ENCODE measurements at places on chromosomes 2 and 18. TPM values are rescaled to one million over a fixed set of nuclear protein-coding genes. Genes with fewer than 3 reads are reported as not detected.

GRCh38 chr18:62088156-62088555, 98.7 kb downstream of the PIGN start:
- no peaks in the 10 kb centered on the region for H3K36me3 ChIP-seq
- H3K4me3 ChIP-seq: no peak overlapping the region
- DNase-seq: no peak
- no peaks in the 10 kb centered on the region for H3K4me1 ChIP-seq

DNA sequence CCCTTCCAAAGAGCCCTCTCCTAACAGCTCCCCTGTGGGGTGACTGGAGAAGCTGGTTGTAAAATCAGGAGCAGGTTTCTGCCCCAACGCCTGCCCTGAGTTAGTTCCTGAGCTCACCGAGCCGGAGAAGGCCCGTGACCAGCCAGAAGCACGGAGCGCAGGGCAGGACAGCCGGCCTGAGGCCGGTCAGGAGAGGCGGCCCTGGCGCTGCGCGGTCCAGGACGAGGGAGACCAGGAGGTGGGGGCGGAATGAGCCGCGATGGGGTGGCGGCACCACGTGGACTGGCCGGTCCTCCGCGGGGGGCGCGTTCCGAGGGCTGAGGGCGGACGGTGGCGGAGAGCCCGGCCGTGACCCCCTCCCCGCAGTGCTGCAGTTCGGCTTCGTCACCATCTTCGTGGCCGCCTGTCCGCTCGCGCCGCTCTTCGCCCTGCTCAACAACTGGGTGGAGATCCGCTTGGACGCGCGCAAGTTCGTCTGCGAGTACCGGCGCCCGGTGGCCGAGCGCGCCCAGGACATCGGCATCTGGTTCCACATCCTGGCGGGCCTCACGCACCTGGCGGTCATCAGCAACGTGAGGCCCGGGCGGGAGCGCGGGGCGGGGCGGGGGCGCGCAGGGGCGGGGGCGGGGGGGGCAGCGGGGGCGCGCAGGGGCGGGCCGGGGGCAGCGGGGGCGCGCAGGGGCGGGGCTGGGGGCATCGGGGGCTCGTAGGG, 29.0 kb downstream of the ANO7 start:
- H3K4me3 ChIP-seq: peak overlapping the region; percentile 55
- H3K4me1 ChIP-seq: peaks cover 13% of the 10 kb centered on the region
- DNase-seq: peak; percentile 29

GRCh38 chr2:2563309-2563860, 232.3 kb upstream of the MYT1L start:
- DNase-seq: no peak
- H3K27me3 ChIP-seq: no peaks in the 10 kb centered on the region
- no peak overlapping the region for H3K27ac ChIP-seq
- no peak overlapping the region for H3K4me3 ChIP-seq
- no peaks in the 10 kb centered on the region for H3K4me1 ChIP-seq
- H3K36me3 ChIP-seq: no peaks in the 10 kb centered on the region

DNA sequence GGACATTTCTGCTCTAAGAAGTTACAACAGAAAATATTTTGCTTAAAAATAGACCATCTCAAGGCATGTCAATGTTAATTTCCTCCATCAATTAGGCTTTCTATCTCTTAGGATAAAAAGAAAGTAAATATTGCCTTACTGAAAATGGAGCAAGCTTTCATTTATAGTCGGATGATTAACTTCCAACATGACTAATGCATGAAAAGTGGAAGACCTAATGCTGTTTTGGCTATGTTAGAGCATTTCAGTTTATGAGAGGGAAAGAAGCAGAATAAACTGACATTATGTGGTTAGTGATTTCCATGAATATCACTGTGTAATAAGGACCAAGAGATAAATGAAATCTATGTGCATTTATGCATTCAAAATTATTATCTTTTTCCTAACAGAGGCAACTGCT, 475.2 kb upstream of the UBE2E3 start:
- no peaks in the 10 kb centered on the region for H3K27me3 ChIP-seq
- H3K4me3 ChIP-seq: no peak overlapping the region
- no peaks in the 10 kb centered on the region for H3K4me1 ChIP-seq
- no peaks in the 10 kb centered on the region for H3K36me3 ChIP-seq
- H3K27ac ChIP-seq: no peak overlapping the region

- H3K27me3 ChIP-seq: no peaks in the 10 kb centered on the region
- no peak overlapping the region for H3K27ac ChIP-seq
- no peak for DNase-seq
- no peak overlapping the region for H3K4me3 ChIP-seq
- no peaks in the 10 kb centered on the region for H3K36me3 ChIP-seq
- no peaks in the 10 kb centered on the region for H3K4me1 ChIP-seq
These were observed 161.6 kb upstream of the NCK2 start for GRCh38 chr2:105582952-105583660.

- H3K27me3 ChIP-seq: no peaks in the 10 kb centered on the region
- H3K4me3 ChIP-seq: peak overlapping the region; percentile 62
- peak overlapping the region; percentile 92 for H3K27ac ChIP-seq
- H3K4me1 ChIP-seq: peaks cover 9% of the 10 kb centered on the region
- DNase-seq: no peak
These were observed 1.7 kb downstream of the FHL2 start for GRCh38 chr2:105397025-105397722.

GRCh38 chr2:217995731-217996231, 7.0 kb downstream of the TNS1 start:
- peak overlapping the region; percentile 83 for H3K27ac ChIP-seq
- no peaks in the 10 kb centered on the region for H3K27me3 ChIP-seq
- no peaks in the 10 kb centered on the region for H3K36me3 ChIP-seq
- H3K4me1 ChIP-seq: no peaks in the 10 kb centered on the region

DNA sequence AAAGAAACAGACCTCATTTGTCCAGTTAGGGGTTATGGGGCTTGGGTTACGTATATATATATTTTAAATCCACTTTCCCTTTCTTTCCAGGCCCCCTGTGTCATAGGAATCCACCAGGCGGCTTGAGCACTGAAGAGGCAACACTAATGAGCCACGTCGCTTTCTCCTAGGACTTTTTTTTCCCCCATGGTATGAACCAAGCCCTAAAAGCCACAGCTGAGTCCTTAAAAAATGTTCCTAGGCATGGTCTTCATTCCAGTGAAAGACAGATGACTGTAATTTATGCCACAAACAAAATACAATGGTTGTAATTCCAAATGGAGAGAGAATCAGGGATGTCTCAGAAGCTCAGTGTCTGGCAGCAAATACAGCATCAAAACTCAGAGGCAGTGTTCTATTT, 146.8 kb downstream of the EPHA4 start:
- no peaks in the 10 kb centered on the region for H3K36me3 ChIP-seq
- no peak overlapping the region for H3K4me3 ChIP-seq
- DNase-seq: no peak
- H3K27ac ChIP-seq: no peak overlapping the region
- H3K4me1 ChIP-seq: no peaks in the 10 kb centered on the region

GRCh38 chr2:188369365-188369764, 77.7 kb downstream of the GULP1 start:
- no peak overlapping the region for H3K27ac ChIP-seq
- H3K4me1 ChIP-seq: no peaks in the 10 kb centered on the region
- DNase-seq: peak; percentile 9
- no peaks in the 10 kb centered on the region for H3K36me3 ChIP-seq
- no peak overlapping the region for H3K4me3 ChIP-seq

GRCh38 chr2:127448526-127448925, 30.3 kb downstream of the PROC start:
- H3K27me3 ChIP-seq: no peaks in the 10 kb centered on the region
- H3K4me3 ChIP-seq: no peak overlapping the region
- no peaks in the 10 kb centered on the region for H3K36me3 ChIP-seq
- no peak overlapping the region for H3K27ac ChIP-seq

DNA sequence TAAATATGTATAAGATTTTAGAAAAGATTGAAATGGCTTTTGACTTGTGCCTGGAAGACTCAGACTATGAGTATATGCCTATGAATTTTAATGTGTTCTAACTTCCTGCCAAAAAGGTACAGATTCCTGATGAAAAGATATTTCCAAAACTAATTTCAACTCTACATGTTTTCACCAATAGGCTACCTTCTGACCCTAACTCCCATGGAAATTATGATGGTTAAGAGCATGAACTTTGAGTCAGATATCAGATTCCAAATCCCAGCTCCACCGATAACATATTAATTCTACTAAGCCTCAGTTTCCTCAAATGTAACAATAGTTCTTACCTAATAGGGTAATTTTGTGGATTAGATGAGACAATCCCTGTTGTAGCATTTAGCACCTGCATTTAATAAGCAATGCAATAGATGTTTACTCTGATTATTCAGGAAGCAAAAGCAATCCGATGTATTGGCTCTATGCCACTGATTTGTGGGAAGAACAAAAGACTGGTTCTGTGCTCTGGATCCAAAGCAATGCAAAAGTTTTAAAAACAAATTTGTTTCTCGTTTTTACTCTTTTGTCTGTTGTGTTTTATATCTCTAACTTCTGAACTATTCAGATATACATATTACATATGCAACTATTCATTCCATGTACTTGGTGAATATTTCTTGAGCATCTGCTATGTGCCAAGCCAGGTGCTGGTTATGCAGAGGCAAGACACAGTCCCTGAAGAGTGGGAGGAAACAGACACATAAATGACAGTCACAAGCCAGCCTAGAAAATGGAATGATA, 115.4 kb downstream of the GATA6 start:
- H3K27ac ChIP-seq: no peak overlapping the region
- DNase-seq: no peak
- H3K27me3 ChIP-seq: no peaks in the 10 kb centered on the region
- H3K4me1 ChIP-seq: no peaks in the 10 kb centered on the region
- no peak overlapping the region for H3K4me3 ChIP-seq

DNA sequence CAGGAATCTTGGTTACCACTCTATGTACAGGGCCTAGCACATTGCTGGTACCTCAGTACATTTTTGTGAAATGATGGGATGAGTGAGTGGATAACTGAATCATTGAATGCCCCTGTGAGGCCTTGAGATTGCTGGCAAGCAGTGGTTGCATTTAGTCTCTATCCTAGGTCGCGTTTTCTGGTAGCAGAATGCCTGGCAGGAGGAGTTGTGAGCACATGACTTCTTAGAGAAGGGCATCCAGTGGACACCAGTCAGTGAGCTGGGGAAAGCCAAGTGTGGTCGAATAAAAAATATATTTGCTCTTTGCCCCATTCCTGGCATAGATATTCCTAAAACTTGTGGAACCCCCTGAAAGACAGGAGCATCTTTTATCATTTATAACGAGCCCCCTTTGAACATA, 61.8 kb upstream of the SMAD2 start:
- no peak overlapping the region for H3K4me3 ChIP-seq
- no peak overlapping the region for H3K27ac ChIP-seq
- H3K27me3 ChIP-seq: no peaks in the 10 kb centered on the region
- DNase-seq: no peak
- H3K4me1 ChIP-seq: no peaks in the 10 kb centered on the region
- no peaks in the 10 kb centered on the region for H3K36me3 ChIP-seq

Gene IGFBP2
- 150 TPM for total RNA-seq

Gene SPATA3
- total RNA-seq: not detected

Gene B4GALT6
- 2.1 TPM for total RNA-seq
